ENCODE measurements at places on chromosomes 6 and 20.

DNA sequence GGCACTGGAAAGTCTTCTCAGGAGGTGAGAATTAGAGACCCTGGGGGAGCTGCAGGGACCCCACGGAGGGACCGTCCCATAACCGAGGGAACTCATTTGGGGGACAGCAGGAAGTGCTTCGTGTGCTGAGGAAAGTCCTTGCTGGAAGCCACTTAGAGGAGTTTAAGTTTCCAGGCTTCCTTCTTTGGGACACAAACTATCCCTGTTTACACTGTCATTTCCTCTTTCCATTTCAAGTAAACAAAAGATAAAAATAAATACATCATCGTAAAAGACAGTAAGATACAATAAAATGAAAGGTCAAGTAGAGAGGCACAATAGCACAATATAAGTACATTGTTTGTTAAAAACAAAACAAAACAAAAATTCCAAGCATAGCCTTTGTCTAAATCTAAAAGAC lies 101.2 kb downstream of the TTLL2 start:
- H3K27ac ChIP-seq, result no peak overlapping the region
- H3K36me3 ChIP-seq, result no peaks in the 10 kb centered on the region
- no peaks in the 10 kb centered on the region for H3K4me1 ChIP-seq
- DNase-seq, result no peak

DNA sequence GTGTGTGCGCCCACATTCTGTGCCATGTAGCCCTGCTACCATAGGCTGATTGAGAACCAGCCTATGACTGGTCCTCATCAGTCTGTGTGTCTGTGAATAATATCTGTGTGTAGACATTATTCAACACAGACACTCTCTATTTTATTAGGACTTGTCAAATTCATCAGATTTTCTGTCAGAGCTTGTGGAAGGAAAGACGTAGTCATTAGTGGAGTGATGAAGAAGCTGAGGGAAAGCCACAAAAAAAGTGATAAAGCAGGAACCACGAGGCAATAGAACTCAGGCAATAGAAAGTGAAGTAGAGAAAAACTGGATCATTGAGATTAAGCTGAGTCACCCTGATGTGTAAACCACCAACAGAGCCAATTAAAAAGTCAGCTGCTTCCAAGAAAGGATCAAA lies 122.2 kb upstream of the MARCKS start:
- no peak for DNase-seq
- H3K4me3 ChIP-seq, result no peak overlapping the region
- H3K36me3 ChIP-seq, result no peaks in the 10 kb centered on the region
- no peak overlapping the region for H3K27ac ChIP-seq
- H3K27me3 ChIP-seq, result peaks cover 2% of the 10 kb centered on the region

DNA sequence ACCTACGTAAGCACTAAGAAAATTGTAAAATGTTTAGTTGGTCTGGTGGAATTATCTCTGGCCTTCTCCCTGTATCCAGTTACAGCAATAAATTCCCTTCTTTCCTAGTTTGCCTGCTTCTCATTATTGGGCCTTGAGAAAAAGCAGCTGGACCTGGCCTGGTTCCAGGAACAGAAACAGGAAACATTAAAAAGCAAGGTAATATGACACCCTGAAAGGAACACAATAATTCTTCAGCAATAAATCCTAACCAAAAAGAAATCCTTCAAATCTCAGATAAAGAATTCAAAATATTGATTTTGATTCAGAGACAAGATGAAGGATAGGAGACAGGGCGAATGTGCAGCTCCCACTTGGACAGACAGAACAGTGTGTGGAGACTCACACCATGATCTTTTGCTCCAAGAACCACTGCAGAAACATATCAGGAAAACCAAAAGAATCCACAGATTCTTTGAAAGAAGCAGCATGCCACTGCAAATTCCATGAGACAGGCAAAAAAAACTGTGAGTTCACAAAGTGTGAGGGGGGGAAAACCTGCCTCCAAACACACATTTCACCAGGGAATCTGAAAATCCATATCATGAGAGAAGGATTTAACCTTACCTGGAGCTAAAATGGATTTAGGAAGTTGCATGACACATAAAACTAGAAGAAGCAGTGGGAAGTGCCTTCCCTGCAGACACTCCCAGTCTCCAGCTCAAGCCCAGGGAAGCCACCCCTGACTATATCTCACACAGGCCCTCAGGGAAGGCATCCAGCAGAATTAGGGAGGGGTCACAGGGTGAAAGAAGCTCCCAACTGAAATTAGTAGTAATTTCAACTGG lies 28.9 kb downstream of the TREM1 start:
- H3K4me3 ChIP-seq, result no peak overlapping the region
- peaks cover 5% of the 10 kb centered on the region for H3K4me1 ChIP-seq
- no peak overlapping the region for H3K27ac ChIP-seq
- DNase-seq, result no peak
- peaks cover 12% of the 10 kb centered on the region for H3K27me3 ChIP-seq

DNA sequence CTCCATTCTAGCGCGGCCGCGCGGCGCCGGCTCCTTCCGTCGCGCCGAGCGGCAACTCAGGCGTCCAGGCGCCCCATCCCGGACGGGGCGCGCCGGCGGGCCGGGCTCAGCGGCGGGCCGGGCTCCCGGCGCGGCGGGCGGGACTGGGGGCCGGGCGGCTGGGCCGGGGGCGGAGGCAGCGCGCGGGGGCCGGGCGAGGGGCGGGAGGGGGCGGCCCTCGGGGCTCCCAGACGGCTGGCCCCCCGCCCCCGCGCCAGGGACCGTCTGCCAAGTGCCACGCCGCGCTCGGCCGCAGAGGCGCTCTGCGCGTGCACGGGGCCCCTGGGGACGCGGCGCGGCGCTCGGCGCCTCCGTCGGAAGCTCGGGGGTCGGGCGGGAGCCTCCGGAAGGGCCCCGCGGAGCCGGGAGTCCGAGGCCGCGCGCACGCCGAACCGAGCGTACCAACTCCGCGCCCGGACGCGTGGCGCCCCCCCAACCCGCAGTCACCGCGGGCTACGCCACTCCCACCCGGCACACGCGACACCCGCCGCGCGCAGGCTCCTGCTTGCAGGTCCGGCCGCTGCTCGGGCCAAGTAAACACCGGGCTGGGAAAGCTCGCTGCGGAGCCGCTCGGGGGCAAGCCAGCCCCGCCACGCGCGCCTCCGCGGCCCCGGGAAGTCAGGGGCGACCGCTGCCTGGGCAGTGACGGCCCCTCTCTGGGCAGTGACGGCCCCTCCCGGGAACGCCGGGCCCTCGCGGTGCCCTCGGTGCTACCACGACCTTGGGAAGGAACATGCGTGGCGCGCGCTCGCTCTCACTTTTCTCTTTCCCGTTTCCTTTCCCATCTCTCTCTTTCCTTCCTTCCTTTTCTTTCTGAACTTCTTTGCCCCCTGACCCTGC lies at the start of gene PREX1:
TSS of gene PREX1 (minus strand) at position 145 of the 879 bp plus-strand sequence. CDS start at position 6, 139 bp downstream.
- peaks cover 36% of the 10 kb centered on the region for H3K4me1 ChIP-seq
- peak within 1 kb of the TSS; percentile 77 for H3K27ac ChIP-seq
- peaks cover 54% of the 10 kb centered on the region for H3K27me3 ChIP-seq
- DNase-seq, result peak; percentile 73
- H3K36me3 ChIP-seq, result peaks cover 6% of the 10 kb centered on the region
- peak within 1 kb of the TSS; percentile 95 for H3K4me3 ChIP-seq

DNA sequence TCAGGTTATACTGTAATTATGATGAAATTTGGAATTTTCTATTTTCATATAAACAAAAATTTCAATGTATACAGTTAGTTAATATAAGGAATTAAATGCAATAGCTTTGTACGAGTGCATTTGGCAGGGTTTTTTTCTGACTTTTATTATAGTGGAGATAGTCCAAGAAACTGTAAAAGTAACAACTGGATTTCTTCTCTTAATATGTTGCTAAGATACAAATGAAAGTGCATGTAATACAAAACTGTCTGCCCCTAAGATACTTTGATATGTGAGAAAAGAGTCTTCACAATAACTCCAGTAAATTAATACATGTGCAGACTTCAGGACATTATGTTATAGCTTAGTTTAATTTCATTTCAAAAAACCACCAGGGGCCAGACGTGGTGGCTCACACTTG lies 721.4 kb downstream of the CBLN4 start:
- no peak overlapping the region for H3K27ac ChIP-seq
- H3K36me3 ChIP-seq, result no peaks in the 10 kb centered on the region
- H3K27me3 ChIP-seq, result no peaks in the 10 kb centered on the region
- no peaks in the 10 kb centered on the region for H3K4me1 ChIP-seq
- no peak overlapping the region for H3K4me3 ChIP-seq

DNA sequence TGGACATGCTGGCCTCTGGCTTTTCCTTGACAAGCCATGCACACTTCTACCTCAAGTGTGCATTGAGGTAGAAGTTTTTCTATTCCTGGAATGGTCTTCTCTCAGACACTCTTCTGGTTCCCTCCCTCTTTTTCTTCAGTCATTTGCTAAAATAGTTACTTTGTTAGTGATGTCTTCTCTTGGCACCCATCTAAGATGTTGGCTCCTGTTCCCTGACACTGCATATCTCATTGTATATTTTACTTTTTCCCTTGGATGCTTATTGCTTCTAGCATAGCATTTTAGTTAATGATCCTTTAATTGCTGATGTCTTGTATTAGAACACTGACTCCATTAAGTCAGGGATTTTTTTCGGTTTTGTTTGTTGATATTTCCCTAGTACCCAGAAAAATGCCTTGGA lies 758.7 kb upstream of the NRSN1 start:
- no peak overlapping the region for H3K27ac ChIP-seq
- H3K4me1 ChIP-seq, result no peaks in the 10 kb centered on the region
- H3K27me3 ChIP-seq, result no peaks in the 10 kb centered on the region
- no peak overlapping the region for H3K4me3 ChIP-seq
- H3K36me3 ChIP-seq, result no peaks in the 10 kb centered on the region

GRCh38 chr20:33812152-33812849 lies 1.2 kb downstream of the CHMP4B start:
- peak overlapping the region; percentile 90 for H3K4me3 ChIP-seq
- H3K4me1 ChIP-seq, result peaks cover 35% of the 10 kb centered on the region
- H3K36me3 ChIP-seq, result peaks cover 26% of the 10 kb centered on the region
- DNase-seq, result peak; percentile 75

- no peaks in the 10 kb centered on the region for H3K27me3 ChIP-seq
- H3K4me3 ChIP-seq, result no peak overlapping the region
- H3K4me1 ChIP-seq, result peaks cover 20% of the 10 kb centered on the region
- no peak for DNase-seq
These were observed 4.5 kb downstream of the LY6G5C start for GRCh38 chr6:31676322-31676903.

- H3K4me1 ChIP-seq, result peaks cover 14% of the 10 kb centered on the region
- no peak for DNase-seq
- H3K27ac ChIP-seq, result no peak overlapping the region
- H3K4me3 ChIP-seq, result no peak overlapping the region
- no peaks in the 10 kb centered on the region for H3K36me3 ChIP-seq
These were observed 1.6 kb downstream of the RNF182 start for GRCh38 chr6:13926378-13926777.

DNA sequence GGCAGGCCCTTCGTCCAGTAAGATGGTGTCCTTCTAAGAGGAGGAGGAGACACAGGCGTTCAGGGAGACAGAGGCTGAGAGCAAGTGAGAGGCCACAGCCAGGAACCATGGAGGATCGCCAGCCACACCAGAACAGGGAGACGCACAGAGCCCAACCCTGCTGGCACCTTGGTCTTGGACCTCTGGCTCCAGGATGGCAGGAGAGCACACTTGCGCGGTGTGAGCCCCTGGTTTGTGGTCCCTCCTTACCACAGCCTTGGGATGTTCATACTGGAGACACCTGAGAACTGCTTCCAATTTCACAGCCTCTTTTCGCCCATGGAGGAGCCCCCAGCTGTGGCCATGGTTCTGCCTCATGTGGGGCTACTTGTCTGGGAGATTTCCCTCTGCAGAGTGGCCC lies 222.4 kb downstream of the DLL1 start:
- H3K36me3 ChIP-seq, result no peaks in the 10 kb centered on the region
- no peak overlapping the region for H3K4me3 ChIP-seq
- H3K27me3 ChIP-seq, result peaks cover 31% of the 10 kb centered on the region
- no peak overlapping the region for H3K27ac ChIP-seq

DNA sequence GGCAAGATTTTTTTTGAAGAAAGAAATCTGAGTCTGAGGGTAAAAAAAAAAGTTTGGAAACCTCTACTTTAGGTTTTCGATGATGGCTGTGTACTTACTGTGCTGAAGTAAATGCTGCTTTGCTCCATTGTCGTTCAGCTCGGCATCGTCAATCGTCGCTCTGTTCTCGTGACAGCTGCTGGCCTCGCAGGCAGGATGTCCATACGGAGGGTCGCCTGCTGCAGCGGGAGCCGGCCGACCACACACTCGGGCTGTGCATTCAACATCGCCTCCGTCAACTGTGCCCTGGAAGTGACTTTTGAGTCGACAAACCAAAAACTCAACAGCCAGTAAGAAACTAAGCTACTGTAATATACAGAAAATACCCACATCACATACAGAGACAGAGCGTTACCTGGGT lies 53.1 kb upstream of the SMOC2 start:
- H3K4me3 ChIP-seq, result no peak overlapping the region
- no peaks in the 10 kb centered on the region for H3K4me1 ChIP-seq
- H3K27ac ChIP-seq, result no peak overlapping the region
- H3K27me3 ChIP-seq, result no peaks in the 10 kb centered on the region

- no peaks in the 10 kb centered on the region for H3K27me3 ChIP-seq
- H3K27ac ChIP-seq, result no peak overlapping the region
- DNase-seq, result no peak
These were observed 839.5 kb downstream of the FRK start for GRCh38 chr6:115221198-115221597.

GRCh38 chr6:90103056-90103800 lies 193.4 kb downstream of the BACH2 start:
- peak overlapping the region; percentile 55 for H3K4me3 ChIP-seq
- H3K27ac ChIP-seq, result peak overlapping the region; percentile 41
- peaks cover 35% of the 10 kb centered on the region for H3K36me3 ChIP-seq
- H3K27me3 ChIP-seq, result no peaks in the 10 kb centered on the region

DNA sequence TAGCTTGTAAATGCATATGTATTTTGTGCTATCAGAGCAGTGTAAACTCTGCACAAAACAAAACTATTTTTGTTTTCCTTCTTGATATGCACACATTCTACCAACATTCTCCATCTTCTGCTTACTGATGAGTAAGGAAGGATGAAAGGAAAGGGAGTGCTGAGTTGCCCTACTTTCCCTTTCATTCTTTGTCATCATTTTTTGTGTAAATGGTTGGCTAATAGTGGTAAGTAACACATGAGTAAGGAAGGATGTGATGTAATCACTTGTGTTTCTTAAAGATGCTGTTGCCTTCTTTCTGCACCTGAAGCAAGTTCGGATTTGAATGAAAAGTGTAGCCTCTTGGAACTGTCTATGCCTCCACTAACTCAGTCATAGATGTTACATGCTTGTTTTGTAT lies 4.6 kb upstream of the REV3L start:
- H3K4me3 ChIP-seq, result peak overlapping the region; percentile 57
- peaks cover 16% of the 10 kb centered on the region for H3K36me3 ChIP-seq
- H3K4me1 ChIP-seq, result peaks cover 34% of the 10 kb centered on the region
- no peaks in the 10 kb centered on the region for H3K27me3 ChIP-seq

DNA sequence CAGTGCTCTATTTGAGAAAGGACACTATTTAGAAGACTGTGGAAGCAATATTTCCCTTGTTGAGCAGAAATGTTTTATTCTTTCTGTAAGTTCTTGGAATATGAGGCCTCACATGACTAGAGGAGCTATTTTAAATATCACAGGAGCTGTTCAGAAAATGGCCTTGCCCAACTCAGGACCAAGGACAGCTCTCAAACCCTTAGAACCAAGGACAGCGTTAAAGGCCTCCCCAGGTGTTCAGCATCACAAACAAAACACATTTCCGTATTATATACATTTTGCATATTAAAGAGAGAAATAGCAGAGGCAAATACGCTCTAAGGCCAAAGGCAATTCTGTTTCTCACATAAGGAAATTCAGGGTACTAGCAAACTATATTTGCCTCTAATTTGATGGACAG lies 631.4 kb downstream of the CDH26 start:
- no peak overlapping the region for H3K27ac ChIP-seq
- no peak overlapping the region for H3K4me3 ChIP-seq
- DNase-seq, result no peak
- no peaks in the 10 kb centered on the region for H3K4me1 ChIP-seq
- no peaks in the 10 kb centered on the region for H3K36me3 ChIP-seq

Data from T-helper 2 cell treated with Interferon-gamma antibody and Interleukin-4, amounts not matched to agents 5 μg/mL and 100 μg/mL, for 36 hours (primary cell).